ENCODE measurements at places on chromosomes 11 and 22.

GRCh38 chr22:46159777-46160176, 9.5 kb downstream of the PPARA start:
- no peak for DNase-seq

GRCh38 chr11:116224154-116224888, 548.5 kb downstream of the BUD13 start:
- peak; percentile 32 for DNase-seq

- DNase-seq: no peak
Measured at GRCh38 chr11:80726236-80726635, 1285.4 kb upstream of the TENM4 start.

DNA sequence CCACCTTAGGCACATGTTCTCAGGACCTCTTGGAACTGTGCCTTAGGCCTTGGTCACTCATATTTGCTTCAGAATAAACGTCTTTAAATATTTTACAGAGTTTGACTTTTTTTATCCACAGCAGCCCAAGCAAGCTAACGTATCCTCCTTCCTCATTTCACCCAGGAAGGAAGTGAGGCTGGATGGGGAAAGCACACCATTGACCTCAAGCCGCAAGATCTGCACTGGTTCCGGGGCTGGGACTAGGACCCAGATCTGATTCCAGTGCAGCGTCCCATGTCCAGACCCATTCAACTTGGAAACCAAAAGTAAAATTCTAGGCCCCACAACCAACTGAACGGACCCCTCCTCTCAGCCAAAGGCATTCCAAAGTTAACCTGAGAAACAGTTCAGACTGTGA, 2.4 kb upstream of the LGALS12 start:
- no peak for DNase-seq

- no peak for DNase-seq
Measured at GRCh38 chr11:72614381-72614780, 59.8 kb downstream of the PDE2A start.

DNA sequence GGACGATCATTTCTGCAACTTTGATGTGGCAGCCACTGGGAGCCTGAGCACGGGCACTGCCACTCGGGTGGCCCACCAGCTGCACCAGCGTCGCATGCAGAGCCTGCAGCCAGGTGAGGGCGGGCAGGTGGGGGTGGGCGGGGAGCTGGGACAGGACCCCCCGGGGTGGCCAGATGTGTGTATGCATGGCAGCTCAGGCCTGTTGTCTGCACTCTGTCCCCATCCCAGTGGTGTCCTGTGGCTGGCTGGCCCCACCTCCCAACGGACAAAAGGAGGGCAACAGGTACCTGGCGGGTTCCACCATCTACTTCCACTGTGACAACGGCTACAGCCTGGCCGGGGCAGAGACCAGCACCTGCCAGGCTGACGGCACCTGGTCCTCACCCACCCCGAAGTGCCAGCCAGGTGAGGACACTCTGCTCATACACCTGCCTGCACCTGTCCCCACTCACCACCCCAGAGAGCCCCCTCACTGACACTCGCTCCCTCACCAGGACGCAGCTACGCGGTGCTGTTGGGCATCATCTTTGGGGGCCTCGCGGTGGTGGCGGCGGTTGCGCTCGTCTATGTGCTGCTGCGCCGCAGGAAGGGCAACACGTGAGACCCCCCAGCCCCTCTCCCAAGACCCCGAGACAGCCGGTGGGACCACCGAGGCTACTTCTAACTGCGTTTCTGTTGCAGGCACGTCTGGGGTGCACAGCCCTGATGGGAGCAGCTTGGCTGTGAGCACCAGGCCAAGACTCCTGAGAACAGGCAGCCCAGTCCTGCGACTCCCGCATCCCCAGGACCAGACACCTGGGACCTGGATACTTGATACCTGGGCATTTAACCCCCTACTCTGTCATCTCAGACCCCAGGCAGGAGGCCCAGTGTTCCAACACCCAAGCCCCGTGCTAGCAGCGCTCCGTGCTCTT, 6.7 kb downstream of the SUSD2 start:
- DNase-seq: no peak

DNA sequence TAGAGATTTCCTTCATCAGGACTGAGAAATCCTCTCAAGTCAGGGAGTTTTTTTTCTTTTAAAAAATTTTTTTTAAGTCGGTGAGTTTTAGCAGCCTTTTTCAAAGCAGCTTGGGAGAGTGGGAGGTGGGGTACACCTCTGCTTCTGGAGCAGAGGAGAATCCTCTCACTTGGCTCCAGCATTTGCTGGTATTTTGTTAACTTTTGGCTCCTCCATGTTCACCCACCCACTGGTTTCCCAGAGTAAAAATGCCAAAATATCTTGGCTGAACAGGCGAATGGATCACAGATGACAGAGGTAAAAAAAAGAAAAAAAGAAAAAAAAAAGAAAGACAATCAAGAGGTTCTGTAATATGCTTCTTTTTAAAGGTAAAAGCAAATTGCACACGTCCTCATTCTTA, 68.0 kb downstream of the GAB2 start:
- DNase-seq: no peak

DNA sequence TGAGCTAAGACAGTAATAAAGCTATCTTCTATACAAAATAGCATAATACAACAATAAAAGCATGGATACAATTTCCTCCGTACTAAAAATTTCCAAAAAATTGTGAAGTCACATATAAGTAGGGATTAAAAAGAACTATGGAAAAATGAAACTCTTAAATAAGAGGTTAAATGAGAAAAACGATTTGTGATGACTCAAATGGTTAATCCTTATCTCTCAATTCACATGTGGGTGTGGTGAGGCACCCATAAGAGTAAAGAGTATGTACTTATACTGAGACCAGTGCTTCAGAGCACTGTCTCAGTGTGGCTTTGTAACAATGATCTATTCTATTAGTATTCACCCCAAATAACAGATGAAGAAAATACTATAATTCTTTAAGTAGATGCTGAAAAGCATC, 25.0 kb upstream of the CCDC34 start:
- DNase-seq: no peak

DNA sequence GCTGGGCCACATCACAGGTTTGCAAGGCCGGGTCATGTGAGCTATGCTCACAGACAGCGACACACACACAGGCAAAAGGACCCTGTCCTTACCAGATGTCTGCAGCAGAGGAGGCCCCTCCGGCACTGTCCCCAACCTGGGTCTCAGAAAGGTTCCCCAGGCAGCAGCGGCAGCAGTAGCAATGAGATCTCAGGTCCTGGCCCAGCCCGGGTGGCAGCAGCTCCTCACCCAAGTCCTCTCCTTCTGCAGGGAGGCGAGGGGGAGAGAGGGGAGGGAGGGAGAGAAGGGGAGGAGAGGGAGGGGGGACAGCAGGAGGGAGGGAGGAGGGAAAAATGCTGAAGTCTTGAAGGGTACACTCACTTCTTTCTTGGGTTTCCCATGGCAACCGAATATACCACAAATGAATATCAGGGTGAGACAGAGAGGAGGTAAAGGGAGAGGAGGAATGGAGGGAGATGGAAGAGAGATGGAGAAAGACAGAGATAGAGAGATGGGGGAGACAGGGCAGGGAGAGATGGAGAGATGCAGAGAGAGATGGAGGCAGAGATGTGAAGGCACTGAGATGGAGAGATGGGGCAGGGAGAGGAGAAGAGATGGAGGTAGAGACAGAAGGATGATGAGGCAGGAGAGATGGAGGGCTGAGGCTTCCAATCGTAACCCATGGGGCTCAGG, 9.5 kb downstream of the ELFN2 start:
- DNase-seq: no peak

DNA sequence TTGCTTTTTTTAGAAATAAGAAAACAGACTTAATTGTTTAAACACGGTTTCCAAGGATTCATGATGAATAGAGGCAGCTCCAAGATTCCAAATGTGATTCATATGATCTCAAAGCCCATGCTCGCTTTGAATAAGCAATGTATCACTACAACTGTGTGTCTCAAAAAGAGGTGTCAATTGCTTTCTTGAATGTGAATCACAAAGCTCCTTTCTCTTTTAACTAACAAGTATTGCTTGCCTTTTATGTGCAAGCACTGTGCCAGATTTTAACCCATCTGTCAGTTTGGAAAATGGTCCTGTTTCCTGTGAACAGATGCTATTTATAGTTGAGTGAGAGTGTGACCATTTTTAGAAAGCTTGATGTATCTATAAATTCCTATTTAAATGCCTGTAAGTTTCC, 6.5 kb downstream of the OOSP1 start:
- no peak for DNase-seq

GRCh38 chr22:42951093-42951710, 63.7 kb downstream of the PACSIN2 start:
- DNase-seq: no peak

All from activated naive CD4-positive, alpha-beta T cell treated with Interleukin-2 at 50 U/mL for 16 hours (primary cell).